Amniotic stem cell (primary cell): ENCODE measurements at places on chromosomes 13 and 19.

DNA sequence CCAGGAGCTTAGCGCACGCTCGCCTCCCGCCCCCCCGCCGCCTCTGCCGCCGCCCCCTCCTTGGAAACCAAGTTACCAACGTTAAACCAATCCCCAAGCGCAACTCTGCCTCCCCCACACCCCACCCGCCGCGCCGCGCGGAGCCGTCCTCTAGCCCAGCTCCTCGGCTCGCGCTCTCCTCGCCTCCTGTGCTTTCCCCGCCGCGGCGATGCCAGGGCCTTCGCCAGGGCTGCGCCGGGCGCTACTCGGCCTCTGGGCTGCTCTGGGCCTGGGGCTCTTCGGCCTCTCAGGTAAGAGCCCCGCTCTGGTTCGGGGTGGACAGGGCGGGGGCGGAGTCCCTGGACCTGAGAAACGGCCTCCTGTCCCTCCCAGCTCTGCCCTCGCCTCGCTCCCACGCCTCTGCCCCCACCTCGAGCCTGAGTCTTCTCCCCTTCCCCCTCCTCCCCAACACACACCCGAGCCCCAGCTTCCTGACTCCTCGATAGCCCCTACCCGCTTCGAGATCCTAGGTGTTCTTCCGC is at the start of gene ICAM5:
TSS of gene ICAM5 (plus strand) at position 117 of the 521 bp plus-strand sequence. CDS start at position 209, 92 bp downstream.
- no peak for DNase-seq

DNA sequence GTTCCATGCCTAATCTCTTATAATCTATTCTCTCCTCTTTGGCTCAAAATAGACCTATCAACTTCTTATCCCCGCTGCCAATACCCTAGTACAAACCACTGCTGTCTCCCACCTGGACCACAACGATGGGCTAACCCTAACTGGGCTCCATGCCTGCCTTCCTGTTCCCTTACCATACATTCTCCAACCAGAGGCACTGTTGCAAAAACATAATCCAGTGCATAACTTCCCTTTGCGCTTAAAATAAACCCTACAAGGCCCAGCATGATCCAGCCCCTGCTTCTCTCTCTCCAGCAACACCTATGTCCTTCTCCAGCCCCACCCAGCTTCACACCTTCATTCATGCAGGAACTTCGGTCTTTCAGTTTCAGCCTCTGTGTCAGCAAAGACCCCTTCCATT is 27.4 kb upstream of the CEBPA start:
- no peak for DNase-seq

- DNase-seq: no peak
These were observed 525.6 kb downstream of the SUCLA2 start for GRCh38 chr13:47475441-47475948.

GRCh38 chr19:51915324-51915867 is 10.6 kb upstream of the ZNF649 start:
- no peak for DNase-seq

- DNase-seq: no peak
These were observed 661 bp downstream of the FREM2 start for GRCh38 chr13:38687246-38688229.

DNA sequence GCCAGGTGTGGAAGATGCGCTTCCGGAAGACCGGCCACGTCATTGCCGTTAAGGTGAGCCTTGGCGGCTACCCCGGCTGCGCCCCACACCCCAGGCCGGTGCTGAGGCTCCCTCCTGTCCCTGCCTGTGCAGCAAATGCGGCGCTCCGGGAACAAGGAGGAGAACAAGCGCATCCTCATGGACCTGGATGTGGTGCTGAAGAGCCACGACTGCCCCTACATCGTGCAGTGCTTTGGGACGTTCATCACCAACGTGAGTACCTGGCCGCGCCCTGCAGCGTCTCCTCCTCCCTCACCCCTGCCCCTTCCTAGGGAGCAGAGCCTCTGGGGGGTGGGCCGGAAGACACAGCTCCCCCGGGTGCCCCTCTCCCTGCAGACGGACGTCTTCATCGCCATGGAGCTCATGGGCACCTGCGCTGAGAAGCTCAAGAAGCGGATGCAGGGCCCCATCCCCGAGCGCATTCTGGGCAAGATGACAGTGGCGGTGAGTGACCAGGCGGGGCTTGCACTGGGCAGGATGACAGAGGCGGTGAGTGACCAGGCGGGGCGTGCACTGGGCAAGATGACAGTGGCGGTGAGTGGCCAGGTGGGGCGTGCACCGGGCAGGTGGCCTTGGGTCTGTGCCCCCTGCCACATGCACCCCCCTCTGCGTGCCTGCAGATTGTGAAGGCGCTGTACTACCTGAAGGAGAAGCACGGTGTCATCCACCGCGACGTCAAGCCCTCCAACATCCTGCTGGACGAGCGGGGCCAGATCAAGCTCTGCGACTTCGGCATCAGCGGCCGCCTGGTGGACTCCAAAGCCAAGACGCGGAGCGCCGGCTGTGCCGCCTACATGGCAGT is 4.1 kb upstream of the TGFBR3L start:
- DNase-seq: no peak
